ENCODE measurements at places on chromosomes 7 and 10.

DNA sequence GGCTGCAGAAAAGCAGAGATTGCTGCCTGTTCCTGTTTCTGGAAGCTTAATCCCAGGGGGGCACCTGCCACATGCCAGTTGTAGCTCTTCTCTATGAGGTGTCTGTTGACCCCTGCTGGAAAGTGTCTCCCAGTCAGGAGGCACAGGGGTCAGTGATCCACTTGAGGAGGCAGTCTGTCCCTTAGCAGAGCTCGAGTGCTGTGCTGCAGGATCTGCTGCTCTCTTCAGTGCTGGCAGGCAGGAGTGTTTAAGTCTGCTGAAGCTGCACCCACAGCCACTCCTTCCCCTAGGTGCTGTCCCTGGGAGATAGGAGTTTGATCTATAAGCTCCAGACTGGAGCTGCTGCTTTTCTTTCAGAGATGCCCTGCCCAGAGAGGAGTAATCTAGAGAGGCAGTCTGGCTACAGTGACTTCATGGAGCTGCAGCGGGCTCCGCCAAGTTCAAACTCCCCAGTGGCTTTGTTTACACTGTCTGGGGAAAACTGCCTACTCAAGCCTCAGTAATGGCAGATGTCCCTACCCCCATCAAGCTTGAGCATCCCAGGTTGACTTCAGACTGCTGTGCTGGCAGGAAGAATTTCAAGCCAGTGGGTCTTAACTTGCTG is 57.6 kb upstream of the CROT start:
- no peak for DNase-seq

DNA sequence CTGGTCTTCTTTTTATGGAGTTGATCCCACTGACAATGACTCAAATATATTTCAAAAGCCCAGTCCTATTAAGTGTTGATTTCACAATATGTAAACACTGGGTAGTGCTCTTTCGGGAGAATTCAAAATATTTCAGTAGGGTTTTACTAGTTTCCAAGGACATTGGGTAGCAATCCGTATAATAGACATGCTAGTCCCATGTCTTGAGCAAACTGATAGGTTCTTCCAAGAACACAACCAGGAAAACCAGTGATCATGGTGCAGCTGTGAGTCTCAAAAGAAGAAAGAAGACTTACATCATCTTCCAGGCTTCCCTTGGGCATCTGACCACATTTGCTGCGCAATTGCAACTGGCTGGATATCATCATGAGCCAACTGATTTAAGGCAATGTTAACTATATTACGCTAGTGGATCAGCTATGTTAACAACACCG is 59.3 kb upstream of the APBB1IP start:
- no peak for DNase-seq

DNA sequence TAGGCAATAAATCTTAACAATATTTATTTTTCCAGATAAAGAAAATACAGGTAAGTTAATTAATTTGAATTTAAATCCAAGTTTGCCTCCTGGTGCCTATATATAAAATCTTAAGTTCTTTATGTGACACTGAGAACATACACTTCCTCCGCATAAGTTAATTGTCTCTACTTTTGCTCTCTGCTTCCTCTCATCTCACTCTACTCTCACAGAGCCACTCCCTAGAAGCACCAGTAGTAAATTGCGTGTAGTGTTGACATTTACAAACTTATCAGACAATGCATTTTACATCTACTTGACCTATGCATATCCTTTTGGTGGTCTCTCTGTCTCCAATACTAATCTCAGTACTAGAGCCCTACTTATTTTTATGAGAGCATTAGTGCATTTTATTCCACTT is 144.5 kb downstream of the ETV1 start:
- DNase-seq, result no peak

GRCh38 chr10:120970595-120971529 is 119.7 kb downstream of the WDR11 start:
- DNase-seq, result no peak

GRCh38 chr7:31457551-31457950 is 56.3 kb upstream of the ITPRID1 start:
- no peak for DNase-seq

GRCh38 chr7:139004321-139005090 is 23.3 kb upstream of the KIAA1549 start:
- DNase-seq, result no peak

- DNase-seq, result no peak
Observed at GRCh38 chr7:16171928-16172327, 249.4 kb downstream of the CRPPA start.

DNA sequence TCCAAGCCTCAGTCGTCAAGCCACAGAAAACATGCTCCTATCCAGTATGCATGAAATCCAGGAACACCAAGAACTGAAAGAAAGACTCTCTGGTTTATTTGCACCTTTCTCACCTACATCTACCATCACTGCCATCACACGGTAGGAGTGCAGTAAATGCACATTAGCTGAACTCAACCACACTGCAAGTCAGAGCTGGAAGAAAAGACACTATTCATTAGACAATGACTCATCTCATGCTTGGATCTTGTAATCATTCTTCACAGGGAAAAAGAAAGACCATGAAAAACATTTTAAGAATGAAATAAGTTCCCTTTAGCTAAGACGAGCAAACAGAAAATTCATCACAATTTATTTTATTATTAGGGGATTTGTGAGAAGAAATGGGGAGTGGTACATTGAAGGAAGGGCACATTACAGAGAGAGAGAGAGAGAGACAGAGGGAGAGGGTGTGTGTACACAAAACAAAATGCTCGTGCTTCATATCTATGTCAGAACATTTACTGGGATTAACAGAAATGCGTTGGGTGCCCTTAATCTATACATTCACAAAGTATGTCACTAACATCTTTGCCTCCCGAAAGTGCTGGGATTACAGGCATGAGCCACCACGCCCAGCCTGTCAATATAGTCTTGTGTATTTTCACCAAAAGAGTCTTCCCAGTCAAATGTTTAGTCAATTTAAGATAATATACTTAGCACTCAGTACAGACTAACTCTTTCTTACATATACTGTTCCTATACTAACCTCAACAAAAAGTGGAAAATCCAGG is 324.9 kb downstream of the PARD3 start:
- DNase-seq, result no peak

- peak; percentile 65 for DNase-seq
Observed at GRCh38 chr7:92836489-92836999, at the start of gene CDK6. CDK6 (minus strand) TSS chr7:92836573; CDS start chr7:92833323, 3,250 bp downstream.

- DNase-seq, result no peak
Observed at GRCh38 chr7:157457355-157458253, 120.8 kb downstream of the DNAJB6 start.

GRCh38 chr10:64732372-64732957 is 1211.3 kb downstream of the REEP3 start:
- no peak for DNase-seq

DNA sequence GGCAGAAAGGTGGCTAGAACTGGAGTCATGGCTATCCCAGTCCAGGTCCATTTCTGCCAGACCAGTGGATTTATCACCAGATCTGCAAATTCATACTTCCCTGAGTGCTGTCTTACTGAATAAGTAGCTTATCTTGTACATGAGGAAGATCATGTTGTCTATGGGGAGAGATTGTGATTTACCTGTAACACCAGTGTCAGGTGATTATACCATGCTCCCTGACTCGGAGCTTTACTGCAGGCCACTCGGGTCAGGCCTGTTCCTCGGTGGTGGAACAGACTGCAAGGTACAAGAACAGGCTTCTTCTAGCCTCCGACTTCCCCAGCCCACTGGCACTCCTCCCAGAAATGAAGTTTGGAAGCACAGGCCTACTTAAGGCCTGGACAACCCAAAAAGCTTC is 42.6 kb upstream of the DLG5 start:
- no peak for DNase-seq

DNA sequence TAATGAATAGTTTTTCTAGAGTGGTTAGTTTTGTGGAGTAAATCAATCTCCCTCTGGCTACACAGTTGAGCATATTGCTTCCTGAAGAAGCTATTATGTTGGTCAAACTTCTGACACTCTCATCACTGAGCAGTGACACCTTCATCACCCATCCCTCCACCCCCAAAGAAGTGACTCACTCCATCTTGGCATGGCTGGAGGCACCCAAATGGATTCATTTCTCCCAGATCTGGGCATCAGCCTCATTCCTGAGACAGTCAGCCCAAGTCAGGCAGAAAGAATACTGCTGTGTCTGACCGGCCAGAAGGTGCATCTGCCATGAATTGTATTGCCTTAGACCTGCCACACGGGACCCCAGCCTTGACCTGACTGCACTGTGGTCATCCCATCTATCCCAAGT is 117.0 kb upstream of the HABP2 start:
- DNase-seq, result no peak

- DNase-seq, result no peak
Observed at GRCh38 chr7:74572301-74572979, 85.1 kb upstream of the GTF2I start.

DNA sequence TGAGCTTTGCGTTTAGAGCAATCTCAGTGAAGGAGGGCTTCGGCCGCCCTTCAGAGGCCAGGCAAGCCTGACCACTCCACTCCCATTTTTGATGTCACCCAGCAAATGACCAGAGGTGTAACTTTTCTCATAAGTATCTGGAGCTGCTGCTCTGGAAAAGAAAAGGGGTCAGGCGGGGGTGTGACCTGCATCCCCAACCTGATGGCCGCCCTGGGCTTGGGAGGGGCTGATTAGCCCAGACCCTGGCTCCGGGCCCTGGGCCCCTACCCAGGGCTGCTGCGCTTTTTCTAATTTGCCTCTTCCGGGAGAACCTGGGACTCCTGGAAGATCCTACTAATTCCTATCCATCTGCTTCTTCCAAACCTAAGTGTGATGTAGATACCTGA is 9.6 kb upstream of the EBF3 start:
- no peak for DNase-seq

GRCh38 chr7:104655592-104655991 is 327.2 kb downstream of the LHFPL3 start:
- no peak for DNase-seq

DNA sequence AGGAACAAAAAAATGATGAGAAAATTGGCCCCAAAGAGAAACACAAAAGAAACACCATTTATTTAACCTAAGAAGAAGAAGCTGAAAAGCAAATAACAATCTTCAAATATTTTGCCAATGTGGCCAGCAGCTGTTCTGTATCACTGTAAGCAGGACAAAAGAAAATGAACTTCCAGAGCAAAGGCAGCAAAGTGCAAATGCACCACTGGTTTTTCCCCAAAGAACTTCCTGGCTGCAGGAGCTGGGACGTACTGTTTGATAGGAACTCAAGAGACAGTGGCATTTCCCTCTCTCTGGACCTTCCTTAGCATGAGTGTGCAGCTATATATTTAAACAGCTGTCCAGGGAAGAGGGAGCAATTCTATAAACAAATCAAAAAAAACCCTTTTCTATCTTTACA is 60.4 kb downstream of the RNLS start:
- no peak for DNase-seq

- DNase-seq, result no peak
Observed at GRCh38 chr10:48533540-48533939, 71.3 kb downstream of the ARHGAP22 start.

- DNase-seq, result no peak
Observed at GRCh38 chr10:102654969-102655368, 10.7 kb downstream of the TRIM8 start.

DNA sequence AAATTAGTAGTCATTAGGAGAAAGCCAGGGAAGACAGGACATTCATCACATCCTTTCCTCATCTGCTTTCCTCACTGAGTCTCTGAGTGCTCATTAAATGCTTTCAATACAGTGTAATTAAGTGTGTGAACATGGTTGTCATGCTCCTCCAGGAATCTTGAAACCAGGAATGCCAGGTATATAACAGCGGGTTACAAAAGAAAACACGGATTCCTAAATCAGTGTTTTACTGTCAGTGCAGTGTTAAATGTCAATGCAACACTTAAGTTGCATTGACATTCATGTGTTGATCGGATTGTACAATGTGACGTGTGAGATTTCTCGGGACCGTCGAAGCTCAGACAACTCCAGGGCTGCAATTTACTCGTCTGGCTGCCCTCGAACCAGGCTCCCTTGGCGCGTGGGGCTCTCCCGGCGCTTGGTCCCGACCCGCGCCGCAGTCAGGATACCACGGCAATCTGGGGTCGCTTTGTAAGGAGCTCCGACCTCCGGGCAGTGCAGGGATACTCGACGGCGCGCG is 455 bp upstream of the SPAG6 start:
- DNase-seq, result no peak

DNA sequence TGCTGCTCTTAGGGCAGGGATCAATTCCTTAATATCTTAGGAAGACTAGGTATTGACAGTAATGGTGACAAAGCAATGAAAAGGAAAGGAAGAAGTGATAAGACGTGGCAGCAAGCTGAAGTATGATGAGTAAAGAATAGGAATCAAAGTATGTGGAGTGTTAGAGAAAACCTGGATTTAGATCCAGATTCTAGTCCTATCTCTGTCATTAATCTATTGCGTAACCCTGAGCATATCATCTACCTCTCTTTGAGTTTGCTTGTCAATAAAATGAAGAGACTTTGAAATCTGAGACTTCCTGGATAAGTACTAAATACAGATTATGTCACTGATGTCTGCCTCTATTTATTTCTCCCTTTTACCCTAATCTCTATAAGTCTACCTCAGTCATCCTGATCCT is 89.2 kb downstream of the PTEN start:
- DNase-seq, result no peak

DNA sequence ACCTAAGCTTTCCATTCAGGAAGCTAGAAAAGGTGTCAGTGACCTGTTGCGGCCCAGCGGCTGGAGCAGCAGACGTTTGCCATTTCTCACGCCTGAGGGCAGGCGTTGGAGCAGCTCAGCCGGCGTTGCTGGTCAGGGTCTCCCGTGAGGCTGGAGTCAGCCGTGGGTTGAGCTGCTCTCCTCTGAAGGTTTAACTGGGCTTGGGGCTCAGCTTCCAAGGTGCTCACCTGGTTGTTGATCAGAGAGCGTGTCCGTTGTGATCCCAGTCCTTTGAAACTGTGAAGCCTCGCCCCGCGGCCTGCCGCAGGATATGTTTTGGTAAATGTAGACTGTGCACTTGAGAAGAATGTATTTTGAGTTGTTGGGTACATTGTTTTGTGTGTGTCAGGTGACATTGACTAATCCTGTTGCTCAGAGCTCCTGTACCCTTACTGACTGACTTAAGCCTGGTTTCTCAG is 20.6 kb upstream of the PWWP2B start:
- no peak for DNase-seq

DNA sequence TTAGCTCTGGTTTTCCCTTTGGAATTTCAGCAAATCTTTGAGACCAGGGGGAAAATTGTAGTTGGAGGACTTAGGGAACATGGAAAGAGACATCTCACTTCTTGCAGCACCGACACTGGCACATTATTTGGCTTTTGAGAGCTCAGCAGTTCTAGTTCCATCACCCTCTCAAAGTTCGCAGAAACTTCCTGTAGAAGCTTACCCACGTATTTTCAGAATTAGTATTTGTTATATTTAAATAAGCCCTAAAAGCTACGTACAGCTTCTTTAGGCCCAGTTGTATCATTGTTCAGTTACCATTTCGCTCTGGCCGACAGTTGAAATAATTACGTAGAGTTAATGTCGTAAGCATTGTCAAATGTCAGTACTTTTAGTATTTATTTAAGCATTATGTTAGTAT is 13.4 kb downstream of the CEP55 start:
- DNase-seq, result no peak

GRCh38 chr10:70169649-70170364 is 507 bp downstream of the SAR1A start:
- DNase-seq, result no peak

GRCh38 chr10:44939691-44940401 is 19.8 kb upstream of the RASSF4 start:
- no peak for DNase-seq

- DNase-seq, result no peak
Observed at GRCh38 chr10:43417950-43418768, 9.2 kb upstream of the HNRNPF start.

GRCh38 chr7:133735222-133735621 is 391.9 kb upstream of the LRGUK start:
- no peak for DNase-seq
